ENCODE measurements at places on chromosomes 4 and X.

DNA sequence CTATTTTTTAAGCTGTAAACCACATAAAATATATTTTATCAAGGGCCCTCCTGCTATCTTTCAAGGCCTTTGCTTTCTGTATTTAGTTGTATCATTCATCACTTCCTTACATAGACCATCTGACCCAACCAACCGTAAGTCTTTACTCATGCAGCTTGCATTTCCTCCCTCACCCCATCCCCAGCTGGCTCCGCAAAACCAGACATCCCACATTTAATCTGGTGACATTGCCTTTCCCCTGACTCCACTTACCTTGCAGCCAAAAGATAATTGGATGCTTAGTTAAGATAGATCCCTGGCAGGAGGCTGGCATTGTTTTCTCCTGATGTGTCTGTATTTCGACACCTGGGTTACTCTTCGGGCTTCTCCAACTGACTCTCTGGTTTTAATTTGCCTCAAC is 183.7 kb upstream of the LDB2 start:
- DNase-seq, result no peak

DNA sequence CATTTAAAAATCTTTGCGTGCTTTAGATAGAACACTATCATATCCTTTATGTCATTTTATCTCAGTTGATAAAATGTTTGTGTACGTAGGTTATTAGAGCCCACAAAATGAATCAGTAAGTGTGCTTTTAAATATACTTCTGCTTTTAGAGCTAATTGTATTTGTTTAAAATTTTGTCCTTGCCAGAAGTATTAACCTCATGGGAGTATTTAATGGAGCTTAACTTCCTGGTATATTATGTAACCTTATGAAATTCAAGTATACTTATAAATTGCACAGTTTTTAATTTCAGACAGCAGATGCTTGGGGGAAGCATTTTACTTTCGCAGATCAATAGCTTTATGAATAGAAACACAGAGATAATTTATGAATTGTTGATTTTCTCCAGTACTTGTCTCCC is 90.2 kb downstream of the DIPK2B start:
- no peak for DNase-seq

- no peak for DNase-seq
Measured at GRCh38 chr4:3315566-3315965, 22.7 kb downstream of the RGS12 start.

DNA sequence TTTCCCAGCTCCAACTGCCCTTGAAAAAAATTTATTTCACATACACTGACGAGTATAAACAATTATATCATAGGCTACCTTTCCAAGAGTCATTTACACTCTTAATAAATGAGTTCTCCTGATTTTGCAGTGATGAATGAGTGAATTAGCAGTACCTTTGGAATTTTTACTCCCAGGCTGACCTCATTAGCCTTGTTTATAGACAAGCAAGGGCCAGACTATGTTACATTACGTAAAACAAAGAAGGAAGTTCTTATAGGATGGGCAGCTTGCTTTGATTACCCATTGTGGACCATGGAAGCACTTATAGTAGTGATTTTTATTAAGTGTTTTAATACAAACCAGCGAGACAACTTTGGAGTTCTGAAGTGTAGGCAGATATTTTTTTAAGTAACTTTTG is 112.9 kb upstream of the C1QTNF7 start:
- DNase-seq, result no peak

- DNase-seq, result no peak
Measured at GRCh38 chr4:102620697-102621497, 119.7 kb downstream of the NFKB1 start.

- DNase-seq, result no peak
Measured at GRCh38 chr4:65960751-65961150, 290.5 kb upstream of the EPHA5 start.

GRCh38 chr4:173834151-173834550 is 304.1 kb upstream of the HAND2 start:
- no peak for DNase-seq

GRCh38 chrX:140503714-140504351 is 1.0 kb downstream of the SOX3 start:
- DNase-seq, result no peak

GRCh38 chr4:40897557-40898203 is 147.9 kb downstream of the NSUN7 start:
- DNase-seq, result peak; percentile 11
